ENCODE measurements at places on chromosomes 13 and 19.

DNA sequence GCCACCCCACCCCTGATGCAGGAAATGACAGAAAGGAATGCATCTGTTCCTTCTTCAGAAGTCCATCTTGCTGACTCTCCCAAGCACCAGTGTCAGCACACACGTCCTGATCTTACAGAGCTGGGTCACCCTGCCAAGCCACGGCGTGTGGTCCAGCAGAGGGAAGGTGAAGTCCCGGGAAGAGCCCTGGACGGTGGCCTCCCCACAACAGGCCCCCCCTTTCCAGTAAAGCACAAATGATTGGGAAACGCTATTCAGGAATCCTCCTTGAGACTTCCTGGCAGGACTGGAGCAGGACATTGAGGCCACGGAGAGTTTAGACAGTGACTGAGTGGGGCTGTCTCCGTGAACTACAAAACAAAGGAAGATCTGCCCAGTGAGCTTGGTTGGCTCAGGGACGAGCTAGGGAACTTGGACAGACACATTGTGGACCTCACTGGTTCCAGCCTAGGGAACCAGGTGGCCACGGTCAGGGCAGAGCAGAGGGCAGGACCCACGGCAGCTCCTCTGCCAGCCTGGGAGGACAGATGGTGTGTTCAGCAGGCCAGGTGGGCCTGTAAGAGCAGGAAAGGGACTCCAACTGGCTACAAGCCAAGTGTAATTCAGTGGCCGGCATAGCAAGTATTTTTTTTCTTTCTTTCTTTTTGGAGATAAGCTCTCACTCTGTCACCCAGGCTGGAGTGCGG lies 41.7 kb downstream of the ELL start:
- no peak for DNase-seq

DNA sequence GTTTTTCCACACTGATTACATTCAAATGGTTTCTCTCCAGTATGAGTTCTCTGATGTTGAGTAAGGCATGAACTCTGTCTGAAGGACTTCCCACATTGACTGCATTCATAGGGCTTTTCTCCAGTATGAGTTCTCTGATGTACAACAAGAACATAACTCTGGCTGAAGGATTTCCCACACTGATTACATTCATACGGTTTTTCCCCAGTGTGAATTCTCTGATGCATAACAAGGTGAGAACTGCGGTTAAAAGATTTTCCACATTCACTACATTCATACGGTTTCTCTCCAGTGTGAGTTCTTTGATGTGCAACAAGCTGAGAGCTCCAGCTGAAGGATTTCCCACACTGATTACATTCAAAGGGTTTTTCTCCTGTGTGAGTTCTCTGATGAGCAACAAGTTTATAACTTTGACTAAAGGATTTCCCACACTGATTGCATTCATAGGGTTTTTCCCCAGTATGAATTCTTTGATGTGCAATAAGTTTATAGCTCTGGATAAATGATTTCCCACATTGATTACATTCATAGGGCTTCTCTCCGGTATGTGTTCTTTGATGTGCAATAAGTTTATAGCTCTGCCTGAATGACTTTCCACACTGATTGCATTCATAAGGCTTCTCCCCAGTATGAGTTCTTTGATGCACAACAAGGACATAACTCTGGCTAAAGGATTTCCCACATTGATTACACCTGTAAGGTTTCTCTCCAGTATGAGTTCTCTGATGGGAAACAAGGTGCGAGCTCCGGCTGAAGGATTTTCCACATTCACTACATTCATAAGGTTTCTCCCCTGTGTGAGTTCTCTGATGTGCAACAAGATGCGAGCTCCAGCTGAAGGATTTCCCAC lies 23.5 kb downstream of the ZNF180 start:
- no peak for DNase-seq

DNA sequence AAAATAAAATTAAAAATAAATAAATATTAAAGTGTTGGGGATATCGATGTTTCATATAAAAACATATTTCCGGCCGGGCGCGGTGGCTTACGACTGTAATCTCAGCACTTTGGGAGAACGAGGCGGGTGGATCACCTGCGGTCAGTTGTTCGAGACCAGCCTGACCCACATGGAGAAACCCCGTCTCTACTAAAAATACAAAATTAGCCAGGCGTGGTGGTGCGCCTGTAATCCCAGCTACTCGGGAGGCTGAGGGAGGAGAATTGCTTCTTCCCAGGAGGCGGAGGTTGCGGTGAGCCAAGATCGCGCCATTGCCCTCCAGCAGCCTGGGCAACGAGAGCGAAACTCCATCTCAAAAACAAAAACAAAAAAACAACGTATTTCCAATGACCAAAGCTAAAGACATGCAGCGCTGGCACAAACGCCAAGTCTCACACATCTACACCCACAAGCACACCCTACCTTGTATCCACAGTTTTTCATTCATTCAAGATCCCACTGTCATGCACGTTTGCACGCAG lies 907 bp downstream of the ZNF569 start:
- no peak for DNase-seq

GRCh38 chr13:63855457-63856118 lies 2439.9 kb upstream of the PCDH20 start:
- DNase-seq = no peak

DNA sequence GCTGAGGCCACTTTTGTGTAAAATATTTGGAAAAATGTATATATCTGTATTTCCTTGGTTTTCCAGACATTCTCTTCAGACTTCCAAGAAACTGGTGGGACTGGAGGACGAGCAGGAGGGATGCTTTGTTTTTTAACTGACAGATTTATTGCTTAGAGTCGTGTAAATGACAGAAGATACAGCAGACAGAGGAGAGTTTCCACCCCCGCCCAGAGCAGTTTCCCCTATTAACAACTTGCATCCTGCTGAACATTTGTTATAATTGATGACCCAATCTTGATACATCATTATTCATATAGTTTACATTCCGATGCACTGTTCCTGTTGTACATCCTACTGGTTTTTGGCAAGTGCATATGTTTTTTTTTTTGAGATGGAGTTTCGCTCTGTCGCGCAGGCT lies 7.1 kb upstream of the DOCK6 start:
- DNase-seq = no peak

DNA sequence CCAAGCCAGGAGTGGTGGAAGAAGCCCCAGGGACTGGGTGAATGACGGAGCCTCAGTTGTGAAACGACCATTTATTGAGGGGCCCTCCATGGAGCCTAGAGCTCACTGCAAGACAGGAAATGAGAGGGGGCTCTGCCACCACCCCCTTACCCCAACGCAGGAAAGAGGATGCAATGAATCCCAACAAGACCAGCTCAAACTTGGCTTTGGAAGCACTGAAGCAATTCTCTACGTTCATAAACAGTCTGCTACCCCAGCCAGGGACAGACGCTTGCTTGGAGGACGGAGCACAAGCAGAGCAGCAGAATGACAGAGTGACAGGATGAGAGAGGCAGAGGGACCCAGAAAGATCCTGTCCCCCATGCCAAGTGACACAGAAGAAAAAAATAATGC lies 1.0 kb downstream of the PRKACA start:
- no peak for DNase-seq

DNA sequence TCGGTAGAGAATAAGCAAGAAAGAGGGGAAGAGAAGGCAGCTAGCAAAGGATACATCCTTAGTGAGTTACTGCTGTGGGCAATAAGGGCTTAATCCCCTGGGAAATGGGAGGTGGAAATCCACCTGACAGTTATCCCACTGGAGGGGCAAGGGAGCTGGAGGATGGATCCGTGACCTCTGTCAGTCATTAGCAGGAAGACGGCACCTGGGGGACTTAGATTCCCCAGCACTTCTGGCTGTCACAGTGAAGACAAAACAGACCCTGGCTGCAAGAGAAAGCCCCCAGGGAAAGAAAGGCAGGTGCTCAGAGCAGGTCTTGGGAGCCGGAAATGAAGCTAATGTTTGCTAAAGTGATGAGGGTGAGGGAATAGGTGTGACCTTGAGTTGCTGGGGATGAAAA lies 70.4 kb upstream of the MRI1 start:
- no peak for DNase-seq

DNA sequence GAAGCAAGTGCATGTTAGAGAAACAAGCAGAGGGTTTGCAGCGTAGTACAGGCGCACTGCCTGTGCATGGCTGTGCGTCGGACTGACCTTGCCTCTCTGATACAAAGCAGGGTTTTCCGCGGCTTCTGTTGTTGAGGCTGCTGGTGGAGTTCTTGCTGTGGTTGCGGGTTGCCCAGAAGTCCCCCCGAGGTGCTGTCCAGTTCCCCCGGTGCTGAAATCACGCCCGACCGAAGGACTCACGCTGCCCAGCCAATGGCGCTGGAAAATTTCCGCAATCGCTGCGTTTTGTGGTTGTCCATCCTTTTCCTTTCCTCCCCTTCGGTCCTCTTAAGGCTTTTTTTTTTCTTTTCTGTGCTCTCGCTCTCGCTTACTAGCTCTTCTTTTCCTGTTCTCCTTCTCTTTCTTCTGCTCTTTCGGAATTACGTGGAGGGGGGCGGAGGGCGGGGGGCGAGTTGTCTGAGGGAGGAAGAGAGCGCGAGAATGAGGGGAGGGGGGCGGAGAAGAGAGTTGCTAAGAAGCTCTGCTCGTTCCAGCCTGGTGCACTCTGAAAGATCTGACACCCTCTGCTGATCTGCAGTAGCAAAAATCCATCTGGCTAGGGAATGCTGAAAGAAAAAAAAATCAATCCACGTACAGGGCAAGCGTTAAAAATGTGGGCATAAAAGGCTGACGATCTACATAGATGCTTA lies at the start of gene SLITRK1:
SLITRK1 (minus strand) TSS at position 558 of the 689 bp plus-strand sequence. CDS start 967 bp downstream, outside the sequence.
- DNase-seq = peak; percentile 19

- DNase-seq = no peak
These were observed 524.7 kb upstream of the HTR2A start for GRCh38 chr13:47421525-47421924.

- DNase-seq = no peak
These were observed 9.2 kb upstream of the ZNF358 start for GRCh38 chr19:7506385-7507328.

GRCh38 chr19:6696239-6696820 lies 24.1 kb downstream of the C3 start:
- no peak for DNase-seq

GRCh38 chr13:51786425-51787265 lies 17.3 kb downstream of the DHRS12 start:
- DNase-seq = no peak

- DNase-seq = peak; percentile 49
These were observed 8.3 kb downstream of the CACTIN start for GRCh38 chr19:3618144-3618810.

DNA sequence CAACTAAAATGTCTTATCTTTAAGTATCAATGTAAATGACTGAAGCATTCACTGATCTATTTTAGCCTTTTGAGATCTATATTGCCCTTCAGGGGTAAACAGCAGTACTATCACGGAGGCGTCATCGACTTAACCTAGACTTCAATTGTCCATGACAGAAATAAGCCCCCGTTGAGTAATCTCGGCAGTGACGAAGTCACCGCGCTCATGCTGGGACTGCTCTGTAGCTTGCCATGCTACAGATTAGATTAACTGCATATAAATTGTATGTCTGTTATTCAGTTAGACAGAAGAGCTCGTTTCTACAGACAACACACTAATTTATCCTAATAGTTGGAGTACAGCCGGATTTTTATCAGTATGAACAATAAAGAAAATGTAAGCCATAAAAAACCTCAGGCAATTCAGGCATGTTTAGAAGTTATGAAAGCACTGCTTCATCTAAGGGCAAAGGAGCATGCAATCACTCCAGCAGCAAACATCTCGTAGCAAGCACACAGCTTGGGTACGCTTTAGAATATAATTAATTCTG lies 56.6 kb downstream of the TUBGCP3 start:
- no peak for DNase-seq

- DNase-seq = no peak
These were observed 2.4 kb upstream of the TGFBR3L start for GRCh38 chr19:7912144-7912696.

DNA sequence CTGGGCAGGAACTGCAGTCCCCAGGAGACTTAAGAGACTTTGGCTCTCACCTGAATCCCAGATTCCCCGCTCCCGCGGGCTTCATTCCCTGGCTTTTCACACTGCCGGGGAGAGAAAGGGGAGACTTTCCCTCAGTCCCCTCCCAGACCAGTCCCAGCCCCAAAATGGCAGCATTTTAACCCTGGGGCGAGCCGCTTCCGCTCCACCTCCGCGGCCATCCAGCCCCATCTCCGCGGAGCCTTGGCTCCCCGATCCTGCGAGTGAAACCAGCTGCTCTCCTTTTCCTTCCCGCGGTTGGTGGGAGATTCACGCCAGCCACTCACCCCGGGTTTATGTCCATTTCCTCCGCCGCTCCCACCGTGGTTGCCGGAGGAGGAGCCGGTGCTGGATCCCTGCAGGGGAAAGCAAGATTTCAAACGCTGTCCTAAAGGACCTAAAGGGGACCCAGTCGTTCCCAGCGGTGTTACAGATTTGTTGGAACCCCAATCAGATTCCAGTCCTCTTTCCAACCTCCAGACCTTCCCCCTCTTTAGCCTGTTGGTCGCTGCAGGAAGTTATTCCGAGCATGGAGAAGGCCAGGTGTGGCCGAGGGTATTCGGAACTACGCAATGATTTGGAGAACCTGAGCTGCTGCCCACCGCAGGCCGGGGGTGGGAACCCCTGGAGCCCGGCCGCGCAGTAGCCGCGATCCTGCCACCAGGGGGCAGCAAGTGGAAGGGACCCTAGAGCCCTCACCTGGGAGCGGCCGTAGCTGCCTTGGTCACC lies 3.4 kb downstream of the DMKN start:
- peak; percentile 72 for DNase-seq

- no peak for DNase-seq
These were observed 2.3 kb downstream of the ZNF414 start for GRCh38 chr19:8511573-8512101.

- DNase-seq = no peak
These were observed 15.4 kb downstream of the GTPBP3 start for GRCh38 chr19:17352608-17353280.

GRCh38 chr13:25345576-25345975 lies 26.2 kb upstream of the ATP8A2 start:
- DNase-seq = no peak

- peak; percentile 34 for DNase-seq
These were observed 65.9 kb downstream of the KCNRG start for GRCh38 chr13:50080911-50081678.

- peak; percentile 45 for DNase-seq
These were observed 10.1 kb downstream of the OR1I1 start for GRCh38 chr19:15091918-15092753.

GRCh38 chr13:108785844-108786243 lies 156.4 kb downstream of the MYO16 start:
- DNase-seq = no peak
